ENCODE measurements at places on chromosomes 11 and 22.

- DNase-seq = no peak
Measured at GRCh38 chr22:40407021-40407761, 36.8 kb downstream of the SGSM3 start.

GRCh38 chr11:78080818-78081495 lies 1.3 kb upstream of the NDUFC2 start:
- DNase-seq = no peak

- no peak for DNase-seq
Measured at GRCh38 chr22:46935506-46936377, 173.3 kb downstream of the TBC1D22A start.

GRCh38 chr11:39011797-39012196 lies 2413.8 kb upstream of the RAG2 start:
- DNase-seq = no peak
